ENCODE measurements at places on chromosomes 2 and 18. TPM values are rescaled to one million over a fixed set of nuclear protein-coding genes. Genes with fewer than 3 reads are reported as not detected.
A peak's percentile ranks its signal among the peaks of the same experiment; 100 is the strongest.

LINC00305 gene
- not detected for total RNA-seq

GRCh38 chr18:2997846-2998564, 14.9 kb downstream of the LPIN2 start:
- H3K4me1 ChIP-seq: peaks cover 35% of the 10 kb centered on the region
- H3K36me3 ChIP-seq: peaks cover 25% of the 10 kb centered on the region
- no peak for DNase-seq
- H3K4me3 ChIP-seq: peak overlapping the region; percentile 42

GRCh38 chr2:21367421-21367820, 243.7 kb downstream of the TDRD15 start:
- no peak overlapping the region for H3K27ac ChIP-seq
- no peaks in the 10 kb centered on the region for H3K4me1 ChIP-seq
- no peaks in the 10 kb centered on the region for H3K27me3 ChIP-seq
- no peak for DNase-seq

- H3K27ac ChIP-seq: no peak overlapping the region
- H3K36me3 ChIP-seq: peaks cover 48% of the 10 kb centered on the region
- DNase-seq: no peak
- H3K4me1 ChIP-seq: no peaks in the 10 kb centered on the region
Measured at GRCh38 chr2:200422071-200422470, 87.8 kb downstream of the KCTD18 start.

DNA sequence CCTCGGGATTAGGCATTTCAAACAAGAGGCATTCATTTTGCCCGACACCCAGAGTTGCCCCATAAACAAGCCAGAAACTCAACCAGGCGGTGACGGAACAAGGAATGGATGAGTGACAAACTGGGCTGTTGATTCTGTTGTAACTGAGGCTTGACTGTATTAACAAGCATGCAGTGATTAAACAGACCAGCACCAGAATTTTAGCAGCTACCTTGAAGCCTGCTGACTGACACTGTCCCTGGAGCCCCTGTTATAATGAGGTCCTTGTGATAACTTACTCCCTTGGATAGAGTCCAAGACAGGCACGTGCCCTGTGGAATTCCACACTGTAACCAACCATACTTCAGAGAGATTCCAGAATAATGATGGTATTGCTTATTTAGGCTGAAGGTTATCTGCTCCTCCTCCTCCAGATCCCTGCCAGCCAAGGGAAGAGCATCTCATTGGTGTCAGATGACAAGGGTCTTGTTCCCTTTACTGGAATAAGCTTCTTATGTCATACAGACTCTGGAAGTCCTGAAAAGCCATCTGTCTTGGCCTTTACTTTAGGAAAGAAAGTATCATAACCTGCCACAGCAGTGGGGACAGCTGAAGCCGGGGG, 97.1 kb upstream of the RMDN2 start:
- H3K4me3 ChIP-seq: no peak overlapping the region
- H3K36me3 ChIP-seq: no peaks in the 10 kb centered on the region
- DNase-seq: no peak
- no peaks in the 10 kb centered on the region for H3K27me3 ChIP-seq
- H3K27ac ChIP-seq: peak overlapping the region; percentile 45
